Stomach (tissue), 19 donors: ENCODE measurements at places on chromosomes 3 and 15. TPM values are rescaled to one million over a fixed set of nuclear protein-coding genes. Genes with fewer than 3 reads are reported as not detected.

- DNase-seq: no peak
These were observed 379.3 kb downstream of the NTRK3 start for GRCh38 chr15:87877114-87877810.

The MESP2 gene
- not detected for total RNA-seq

- peak; percentile 16 for DNase-seq
These were observed 464.7 kb downstream of the PDCD6IP start for GRCh38 chr3:34263101-34263621.

DNA sequence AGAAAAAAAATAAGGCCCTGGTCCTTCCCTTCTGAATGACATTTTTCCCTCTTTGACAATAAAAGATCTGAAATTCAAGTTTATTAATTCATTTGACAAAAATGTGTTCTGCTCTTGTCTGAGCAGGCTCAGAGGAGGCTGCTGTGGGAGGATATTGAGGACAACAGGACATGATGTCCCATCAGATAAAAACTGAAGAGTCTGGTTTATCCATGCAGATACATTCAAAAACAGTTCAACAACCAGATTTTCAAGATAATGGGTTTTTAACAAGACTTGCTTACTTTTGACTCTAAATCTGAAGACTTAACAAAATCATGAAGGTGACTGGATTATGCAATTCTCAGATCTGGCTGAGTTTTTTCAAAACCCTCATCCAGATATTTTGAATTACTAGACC lies 36.9 kb upstream of the STRIT1 start:
- no peak for DNase-seq

The SI gene
- total RNA-seq: 17.4 TPM

- no peak for DNase-seq
These were observed 287.8 kb downstream of the XXYLT1 start for GRCh38 chr3:194983121-194983520.

The LRRC49 gene
- 1.2 TPM for total RNA-seq

DNA sequence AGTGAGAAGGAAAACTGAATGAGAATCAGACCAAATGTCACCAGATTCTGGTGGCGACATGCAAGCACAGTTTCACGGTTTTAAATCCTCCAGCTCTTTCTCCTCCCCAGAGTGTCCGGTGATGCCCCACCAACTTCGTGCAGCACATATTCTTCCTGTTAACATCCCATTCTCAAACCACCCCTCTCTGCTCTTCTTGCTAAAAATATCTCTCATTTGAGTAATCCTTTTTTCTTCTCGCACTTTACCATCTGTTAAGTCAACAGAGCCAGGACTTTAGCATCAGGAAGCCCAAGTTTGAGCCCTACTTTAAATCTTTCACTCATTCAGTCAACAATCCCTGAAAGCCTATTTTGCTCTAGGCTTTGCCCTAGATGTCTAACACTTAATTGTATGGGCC lies 68.2 kb upstream of the VGLL4 start:
- no peak for DNase-seq

DNA sequence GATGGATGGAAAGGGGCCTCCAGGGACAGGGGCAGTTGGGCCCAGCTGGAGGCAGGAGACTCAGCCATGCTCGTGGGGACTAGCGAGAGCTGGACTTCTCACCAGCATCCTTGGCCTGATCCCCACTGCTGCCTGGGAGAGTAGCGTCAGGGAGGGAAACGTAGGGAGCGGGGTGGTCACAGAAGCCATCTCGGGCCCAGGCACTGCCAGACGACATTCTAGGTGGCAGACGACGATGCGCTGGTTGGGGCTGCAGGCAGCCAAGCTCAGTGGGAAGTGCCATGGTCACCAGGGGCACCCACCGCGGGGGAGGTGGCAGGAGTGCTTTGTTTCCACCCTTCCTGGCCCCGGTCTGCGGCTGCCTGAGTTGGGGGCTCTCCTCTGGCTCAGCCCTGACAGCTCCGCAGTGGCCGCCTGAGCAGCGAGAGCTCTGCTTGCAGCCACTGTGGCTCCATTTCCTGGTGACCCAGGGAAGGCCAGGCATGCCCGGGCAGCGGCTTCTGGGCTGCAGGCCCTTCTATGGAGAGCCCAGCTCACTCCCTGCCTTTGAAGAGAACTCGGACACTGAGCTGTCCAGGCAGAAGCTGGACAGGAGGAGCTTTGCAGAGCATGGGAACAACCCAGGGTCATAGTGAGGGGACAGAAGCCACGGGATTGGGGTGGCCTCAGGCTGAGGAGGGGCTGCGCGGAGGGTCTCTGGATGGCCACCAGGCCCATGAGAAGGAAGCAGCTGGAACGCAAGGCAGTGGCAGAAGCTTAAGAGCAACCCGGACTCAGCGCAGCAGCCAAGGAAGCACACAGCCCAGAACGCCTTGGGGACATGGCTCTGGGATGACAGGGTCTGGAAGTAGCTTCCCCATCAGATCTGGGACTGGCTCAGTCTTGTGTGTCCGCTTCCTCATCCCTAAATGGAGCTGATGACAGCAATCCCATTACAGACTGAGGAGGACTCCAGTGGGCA lies 30.8 kb downstream of the KLHL25 start:
- no peak for DNase-seq
